ENCODE measurements at places on chromosomes 4 and X.

GRCh38 chr4:27308379-27308778, 447.7 kb downstream of the STIM2 start:
- DNase-seq = no peak

DNA sequence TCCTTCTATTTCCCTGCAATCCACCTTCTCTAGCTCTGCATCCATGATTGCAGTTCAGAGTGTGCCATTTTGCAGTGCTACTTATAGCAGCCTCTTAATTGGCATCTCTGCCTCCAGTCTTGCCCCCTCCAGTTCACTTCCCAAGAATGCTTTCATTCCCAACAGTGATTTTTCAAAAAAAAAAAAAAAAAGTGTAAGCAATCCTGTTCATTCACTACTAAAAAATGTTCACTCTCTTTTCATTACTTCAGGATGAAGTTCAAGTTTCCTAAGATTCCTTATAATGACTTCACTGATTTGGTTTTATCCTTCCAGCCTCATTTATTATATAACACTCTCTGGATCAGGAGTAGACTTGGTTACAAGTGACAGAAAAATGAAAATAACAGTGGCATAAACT, 124.7 kb upstream of the LNX1 start:
- DNase-seq = no peak

DNA sequence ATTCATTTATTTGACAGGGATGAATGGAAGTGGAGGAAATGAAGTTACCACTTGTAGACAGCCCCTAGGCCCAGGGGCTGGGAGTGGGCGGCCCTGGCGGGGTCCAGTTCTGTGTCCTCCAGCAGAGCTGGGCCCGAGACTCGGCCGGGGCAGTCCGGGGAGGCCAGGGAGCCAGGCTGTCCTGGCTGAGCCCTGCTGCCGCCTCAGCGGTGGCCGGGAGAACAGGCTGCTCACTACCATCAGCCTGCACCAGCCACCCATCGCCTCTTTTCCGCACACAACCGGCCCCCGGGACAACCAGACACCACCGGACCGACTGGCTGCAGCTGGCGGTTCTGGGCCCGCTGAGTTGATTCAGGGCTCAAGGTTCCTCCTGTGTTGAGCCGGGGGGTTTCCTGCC, 25.6 kb downstream of the CLDN34 start:
- no peak for DNase-seq

- DNase-seq = no peak
Observed at GRCh38 chrX:149493567-149494562, 11.2 kb downstream of the IDS start.

DNA sequence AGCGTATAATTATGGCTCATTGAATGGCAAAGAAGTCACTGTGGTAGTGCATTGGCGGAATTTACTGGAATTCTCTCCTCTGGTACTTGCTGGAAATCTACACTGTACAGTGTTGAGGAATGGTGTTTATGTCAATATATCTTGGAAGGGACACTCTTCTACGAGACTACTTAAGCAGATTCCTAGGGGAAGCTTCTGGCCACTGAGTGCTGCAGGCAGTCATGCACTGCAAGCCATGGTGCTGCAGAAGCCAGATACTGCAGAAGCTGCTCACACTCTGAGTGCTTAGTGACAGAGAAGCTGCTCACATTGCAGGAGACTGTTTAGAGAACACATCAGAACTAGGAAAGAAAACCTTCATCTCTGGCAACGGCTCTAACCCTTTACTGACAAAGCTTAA, 725.0 kb downstream of the CCSER1 start:
- DNase-seq = no peak

DNA sequence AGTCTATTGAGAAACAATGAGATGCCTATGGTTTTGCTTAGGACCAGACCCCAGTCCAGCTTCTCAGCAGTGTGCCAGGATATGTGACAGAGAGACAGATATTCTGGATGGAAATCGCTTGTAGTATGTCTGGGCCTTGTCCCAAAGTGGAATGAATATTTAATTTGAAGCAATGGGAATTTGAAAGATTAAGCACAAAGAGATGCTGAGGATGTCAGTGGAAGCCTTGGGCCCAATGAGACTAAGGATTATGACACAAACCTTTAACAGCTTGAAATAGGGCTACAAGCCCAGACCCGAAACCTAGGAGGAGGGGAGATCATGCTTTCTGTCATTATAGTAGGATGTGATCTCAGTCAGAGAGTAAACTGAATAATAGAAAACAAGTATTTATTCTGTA, 459.2 kb downstream of the FAT4 start:
- DNase-seq = no peak

DNA sequence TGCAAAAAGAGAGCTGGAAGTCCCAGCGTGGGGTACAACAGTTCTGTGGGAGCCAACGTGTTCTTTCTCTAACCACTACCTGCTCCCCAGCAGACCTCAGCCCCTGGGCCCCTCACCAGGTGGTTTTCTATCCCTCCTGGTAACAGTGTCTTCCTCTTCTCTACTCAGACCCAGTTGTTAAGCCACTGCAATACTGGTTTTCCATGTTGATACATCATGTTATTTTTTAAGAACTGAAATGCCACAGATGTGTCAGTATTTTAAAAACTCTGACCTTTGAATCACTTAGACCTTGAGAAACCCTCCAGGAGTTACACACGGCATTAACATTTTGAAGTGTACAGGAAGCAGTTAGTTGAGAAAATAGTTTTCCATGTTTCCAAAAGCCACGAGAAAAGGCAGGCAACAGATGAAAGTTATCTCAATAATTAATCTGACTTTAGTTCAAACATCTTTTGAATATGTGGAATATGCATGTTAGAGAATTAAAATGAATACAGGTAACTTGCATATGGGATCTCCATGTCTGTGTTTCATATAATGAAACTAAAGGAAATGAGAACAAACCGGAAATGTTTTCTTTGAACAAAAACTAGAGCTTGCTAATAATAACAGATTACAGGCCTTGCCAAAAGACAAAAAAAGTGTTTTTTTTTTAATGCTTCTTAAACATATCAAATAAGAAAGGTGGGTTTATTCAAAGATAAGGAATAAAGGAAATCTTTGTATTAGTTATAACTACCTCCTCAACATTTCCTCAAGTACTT, 108.8 kb downstream of the ZNF827 start:
- DNase-seq = no peak

- DNase-seq = peak; percentile 13
Observed at GRCh38 chr4:5460106-5460801, 248.1 kb downstream of the EVC2 start.

DNA sequence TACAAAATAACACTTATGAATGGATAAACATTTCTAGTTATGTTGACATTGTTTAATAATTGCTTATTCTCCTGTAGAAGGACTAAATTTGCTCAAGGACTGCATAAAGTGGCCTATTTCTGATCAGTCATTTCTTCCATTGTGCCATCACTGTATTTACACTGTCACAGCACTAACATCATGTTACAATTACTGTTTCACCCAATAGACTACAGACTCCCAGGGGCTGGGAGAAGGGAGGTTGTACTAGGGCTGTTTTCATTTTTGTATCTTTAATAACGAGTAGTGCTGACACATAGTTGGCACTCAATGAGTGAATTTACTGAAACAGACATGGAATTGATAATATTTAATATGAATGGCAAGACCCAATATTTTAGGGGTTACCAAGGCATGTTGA, 139.5 kb downstream of the SLC10A7 start:
- no peak for DNase-seq

- peak; percentile 38 for DNase-seq
Observed at GRCh38 chrX:68196939-68197791, 236.1 kb downstream of the OPHN1 start.

GRCh38 chrX:29225670-29226069, 638.4 kb downstream of the IL1RAPL1 start:
- DNase-seq = no peak

- no peak for DNase-seq
Observed at GRCh38 chr4:118869808-118870342, 18.8 kb upstream of the SYNPO2 start.

GRCh38 chrX:86241547-86241946, 93.3 kb downstream of the DACH2 start:
- no peak for DNase-seq

DNA sequence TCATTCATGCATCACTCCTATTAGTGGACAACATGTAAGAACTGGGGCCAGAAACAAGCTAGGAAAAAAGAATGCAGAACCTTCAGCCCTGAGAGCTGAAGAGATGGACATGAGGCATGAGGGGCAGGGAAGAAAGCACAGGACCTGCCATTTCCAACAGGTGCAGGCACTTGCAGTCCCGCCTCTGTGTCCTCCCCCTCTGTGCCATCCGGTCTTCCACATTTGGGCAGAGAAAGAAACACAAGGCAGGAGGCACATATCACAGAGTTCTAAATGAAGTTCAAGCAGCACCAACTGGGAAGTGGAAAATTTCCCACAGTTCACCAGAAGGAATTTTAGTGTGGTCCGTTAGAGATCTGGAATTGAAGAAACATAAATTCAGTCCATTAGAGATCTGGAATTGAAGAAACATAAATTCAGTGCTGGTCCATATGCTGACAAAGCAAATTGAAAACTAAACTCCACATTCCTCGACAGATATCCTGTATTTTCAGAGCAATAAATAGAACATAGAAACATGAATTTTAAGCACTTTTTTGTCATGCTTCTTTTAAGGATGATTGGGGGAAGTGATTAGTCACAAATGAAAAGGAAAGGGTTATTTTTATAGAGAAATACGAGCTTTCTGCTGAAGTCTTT, 57.2 kb upstream of the DAPP1 start:
- no peak for DNase-seq

DNA sequence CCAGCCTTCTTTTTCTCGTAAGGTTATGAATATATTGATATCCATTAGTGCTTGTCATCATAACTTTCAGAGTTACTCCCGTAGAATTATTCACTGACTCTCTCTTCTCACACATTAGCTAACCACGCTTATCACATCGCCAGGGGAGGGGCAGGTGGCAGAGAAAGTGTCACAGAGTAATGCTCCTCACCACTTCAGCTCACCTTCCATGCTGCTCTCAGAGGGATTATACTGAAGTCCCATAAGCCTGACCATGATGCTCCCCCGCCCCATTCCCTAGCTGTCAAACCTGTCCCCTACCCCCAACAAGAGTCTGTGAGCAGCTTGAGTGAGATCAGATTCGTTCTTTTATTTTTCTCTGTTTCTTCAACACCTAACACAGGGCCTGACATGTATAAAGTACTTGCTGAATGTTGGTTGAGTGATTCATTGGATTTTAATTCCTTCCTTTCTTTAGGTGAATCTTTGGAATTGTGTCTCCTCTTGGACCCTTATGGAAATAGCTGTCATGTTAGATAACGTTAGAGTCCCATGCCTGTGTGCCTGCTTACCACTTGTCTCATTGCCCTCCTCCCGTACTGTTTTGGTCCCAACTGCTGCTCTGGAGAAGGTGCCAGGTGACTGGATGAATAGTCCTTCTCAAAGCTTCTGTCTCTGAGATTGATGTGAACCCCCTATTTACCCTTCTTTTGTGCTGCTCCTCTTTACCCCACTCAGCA, 55.1 kb downstream of the RS1 start:
- no peak for DNase-seq

GRCh38 chr4:142408003-142408441, 438.1 kb downstream of the INPP4B start:
- no peak for DNase-seq

GRCh38 chr4:122588453-122589238, 32.2 kb downstream of the IL21 start:
- no peak for DNase-seq

GRCh38 chrX:112078606-112079005, 4.0 kb downstream of the TRPC5 start:
- no peak for DNase-seq

DNA sequence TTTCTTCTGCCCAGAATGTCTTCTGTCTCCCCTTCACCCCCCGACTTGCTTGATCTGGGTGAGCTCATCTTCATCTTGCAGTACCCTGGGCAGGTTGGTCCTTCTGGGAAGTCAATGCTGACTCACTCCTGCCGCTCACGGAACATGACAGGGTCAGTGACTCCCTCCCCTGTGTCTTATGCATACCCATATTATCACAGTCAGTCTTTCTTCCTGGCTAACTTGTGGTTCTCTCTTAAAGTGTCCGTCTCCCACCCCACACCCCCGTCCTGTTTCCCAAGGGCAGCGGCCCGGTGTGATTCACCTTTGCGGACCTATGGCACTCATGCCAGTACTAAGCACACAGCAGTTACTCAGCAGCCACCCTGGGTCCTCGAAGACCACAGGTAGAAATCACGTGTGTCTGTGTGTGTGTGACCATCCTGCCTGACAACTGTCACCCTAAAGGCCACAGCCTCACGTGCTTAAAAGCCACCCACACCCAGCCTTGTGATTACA, 17.7 kb downstream of the IQSEC2 start:
- peak; percentile 59 for DNase-seq

GRCh38 chr4:155025762-155026457, 182.5 kb upstream of the NPY2R start:
- no peak for DNase-seq

DNA sequence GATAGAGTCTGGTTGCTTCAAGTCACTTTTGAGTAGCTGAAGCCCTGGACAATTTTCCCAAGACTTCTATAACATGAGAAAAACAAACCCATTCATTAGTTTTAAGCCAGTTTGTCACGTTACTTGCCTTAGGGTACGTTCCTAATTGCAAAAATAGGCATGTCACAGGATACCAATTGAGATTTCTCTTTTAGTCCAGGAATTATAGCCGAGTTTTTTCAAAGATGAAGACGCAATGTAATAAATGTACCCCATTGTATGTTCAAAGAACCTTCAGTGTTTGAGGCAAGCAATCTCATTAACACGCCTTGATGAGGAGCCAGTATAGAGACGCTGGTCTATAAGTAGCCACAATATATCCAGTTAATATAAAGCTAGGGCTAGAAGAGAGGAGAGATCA, 534.2 kb downstream of the INPP4B start:
- DNase-seq = no peak

- no peak for DNase-seq
Observed at GRCh38 chr4:98150092-98150761, 7.0 kb upstream of the STPG2 start.

DNA sequence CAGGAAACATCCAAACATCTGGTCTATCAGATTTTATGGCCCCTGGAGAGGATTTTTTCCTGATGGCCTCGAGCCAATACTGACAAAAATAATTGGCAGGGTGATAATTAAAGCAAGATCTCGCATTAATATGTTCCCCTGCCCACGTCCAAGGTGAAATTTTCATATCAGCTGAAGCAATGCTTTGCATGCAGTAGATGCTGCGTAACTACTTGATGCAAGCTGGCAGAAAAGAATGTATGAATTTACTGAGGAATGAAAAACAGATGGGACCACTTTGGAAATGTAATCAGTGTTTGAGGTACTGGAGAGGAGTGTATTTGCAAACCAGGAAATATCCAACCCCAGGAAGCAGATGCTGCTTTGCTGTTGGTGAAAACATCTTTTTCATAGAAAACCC, 36.8 kb upstream of the REST start:
- DNase-seq = no peak

DNA sequence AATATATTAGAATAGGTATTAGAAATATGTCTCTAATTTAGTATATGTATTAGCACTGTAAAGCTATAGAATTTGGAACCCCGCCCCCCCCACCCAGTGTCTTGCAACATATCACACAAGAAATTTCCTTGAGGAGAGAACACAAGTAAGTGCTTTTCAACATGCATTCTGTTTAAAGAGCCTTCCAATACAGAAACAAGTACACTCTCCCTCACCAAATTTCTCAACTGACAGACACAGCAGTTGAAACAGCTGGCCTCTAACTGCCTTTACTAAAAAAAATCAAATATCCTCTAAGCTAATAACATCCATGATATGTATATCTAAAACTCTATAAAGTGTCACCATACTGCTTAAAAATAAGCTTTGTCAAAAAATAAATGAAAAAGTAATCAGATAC, 12.4 kb downstream of the CAMK2D start:
- DNase-seq = no peak

GRCh38 chr4:187380181-187380581, 615.4 kb upstream of the ZFP42 start:
- DNase-seq = no peak

All from Panc1 (cell line).